ENCODE measurements at places on chromosomes 5 and 9. TPM values are rescaled to one million over a fixed set of nuclear protein-coding genes. Genes with fewer than 3 reads are reported as not detected.
A peak's percentile ranks its signal among the peaks of the same experiment; 100 is the strongest.

ST8SIA4 gene
- polyA plus RNA-seq, result 5.7 TPM

DNA sequence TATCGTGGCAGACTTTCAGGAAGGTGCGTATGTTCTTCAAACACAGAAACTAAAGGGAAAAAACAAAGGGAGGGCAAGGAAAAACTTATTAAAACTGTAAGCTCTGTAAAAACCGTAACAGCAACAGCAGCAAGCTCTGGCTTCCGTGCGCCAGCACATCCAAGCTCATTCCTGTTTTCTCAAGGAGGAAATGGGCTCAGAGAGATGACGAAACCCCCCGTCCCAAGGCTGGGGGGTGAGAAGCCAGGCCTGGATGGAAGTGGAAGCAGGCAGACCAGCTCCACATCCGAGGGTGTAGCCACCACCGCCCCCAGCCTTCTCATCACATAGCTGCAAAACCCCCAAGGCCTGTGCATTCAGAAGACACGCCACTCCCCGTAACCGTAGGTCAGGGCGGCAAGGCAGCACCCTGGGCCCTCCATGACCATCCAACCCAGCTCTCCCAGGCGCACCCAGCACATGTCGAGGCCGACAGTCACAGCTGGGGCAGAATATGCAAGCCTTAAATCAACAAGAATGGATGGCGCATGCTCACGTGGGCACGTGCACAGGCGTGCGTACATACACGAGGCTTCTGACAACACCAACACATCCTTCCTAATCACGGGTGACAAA is 52.8 kb downstream of the VAV2 start:
- no peak for DNase-seq

DNA sequence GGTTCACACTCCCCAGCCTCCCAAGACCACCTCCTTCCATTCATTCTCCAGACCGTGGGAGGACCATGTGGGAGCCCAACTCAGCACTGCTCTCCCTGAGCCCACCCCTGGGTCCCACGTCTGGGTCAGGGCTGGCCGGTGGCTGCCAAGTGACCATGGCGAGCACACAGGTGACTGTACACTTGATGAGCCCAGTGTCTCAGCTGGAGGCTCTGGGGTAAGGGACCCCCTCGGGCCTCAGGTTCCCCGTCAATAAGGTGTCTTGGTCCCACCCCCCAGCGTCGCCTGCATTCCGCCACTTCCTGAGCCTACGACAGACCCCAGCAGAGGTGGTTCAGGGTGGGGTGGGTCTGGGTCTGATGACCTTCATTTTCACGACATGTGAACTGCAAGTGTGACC is 38.8 kb downstream of the HK3 start:
- DNase-seq, result no peak

GRIA1 gene
- polyA plus RNA-seq, result 0.74 TPM

- DNase-seq, result peak; percentile 94
Observed at GRCh38 chr9:98916660-98917059, 27.0 kb upstream of the COL15A1 start.

- DNase-seq, result no peak
Observed at GRCh38 chr5:73306741-73307275, 133.8 kb downstream of the TMEM174 start.

BHMT2 gene
- polyA plus RNA-seq, result 2.1 TPM

DNA sequence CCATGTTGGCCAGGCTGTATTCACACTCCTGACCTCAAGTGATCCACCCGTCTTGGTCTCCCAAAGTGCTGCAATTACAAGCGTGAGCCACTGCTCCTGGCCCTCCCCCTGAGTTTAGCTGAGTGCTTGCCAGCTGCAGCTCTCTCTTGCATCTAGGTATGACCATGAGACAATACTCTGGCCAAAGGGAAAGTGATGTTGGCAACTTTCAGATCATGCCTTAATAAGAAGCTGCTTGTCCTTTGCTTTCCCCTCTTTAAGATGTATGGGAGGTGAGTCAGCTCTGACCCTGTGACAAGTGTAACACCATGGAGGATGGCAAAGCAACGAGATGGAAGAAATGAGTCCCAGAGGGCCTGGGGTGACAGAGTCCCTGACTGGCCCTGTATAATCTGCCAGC is 18.7 kb upstream of the DCAF12 start:
- no peak for DNase-seq

PRRT1B gene
- 0.11 TPM for polyA plus RNA-seq

- no peak for DNase-seq
Observed at GRCh38 chr9:111632695-111633388, 1.7 kb downstream of the DNAJC25 start.

DNA sequence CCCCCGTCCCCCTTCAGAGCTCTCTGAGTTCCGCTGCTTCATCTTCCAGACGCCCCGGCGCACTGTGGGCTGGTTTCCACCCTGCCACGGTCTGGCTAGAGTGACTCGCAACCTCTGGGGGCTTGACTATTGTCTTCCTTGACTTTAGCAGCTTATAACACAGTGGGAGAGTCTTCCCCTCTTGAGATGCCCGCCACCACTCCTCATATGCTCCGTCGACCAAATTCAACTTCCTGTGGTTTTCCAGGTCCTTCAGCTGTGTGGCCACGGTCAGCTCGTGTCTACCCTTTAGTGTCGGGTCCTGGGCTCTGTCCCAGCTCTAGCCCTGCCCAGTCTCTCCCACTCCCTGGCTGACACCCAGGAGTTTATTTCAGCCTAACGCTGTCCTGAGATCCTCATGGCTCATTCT is 28.2 kb upstream of the NCS1 start:
- DNase-seq, result peak; percentile 59

PCDHGB7 gene
- polyA plus RNA-seq, result 9.6 TPM

NUTM2G gene
- 0.21 TPM for polyA plus RNA-seq
